IPS DF 19.7 (cell line): ENCODE measurements at places on chromosomes 4 and X.

DNA sequence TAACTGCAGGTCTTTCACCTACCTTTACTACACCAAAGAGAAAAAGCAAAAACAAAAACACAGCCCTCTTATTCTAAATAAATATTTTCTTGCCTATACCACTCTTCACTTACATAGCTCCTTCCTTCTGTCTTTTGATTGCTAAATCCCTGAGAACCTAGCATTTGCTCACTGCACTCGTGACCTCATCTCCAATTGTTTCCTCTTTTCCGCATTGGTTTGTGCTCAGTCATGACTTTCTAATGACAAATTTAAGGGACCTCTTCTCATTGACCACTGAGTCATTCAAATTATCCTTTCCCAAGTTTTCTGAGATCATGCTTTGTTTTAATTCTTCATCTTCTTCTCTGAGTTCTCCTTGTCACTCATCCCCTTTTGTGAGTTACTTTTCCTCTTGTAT, 1697.1 kb downstream of the STIM2 start:
- no peak for DNase-seq

- no peak for DNase-seq
These were observed 32.0 kb downstream of the LAS1L start for GRCh38 chrX:65502618-65503017.

GRCh38 chrX:119090627-119091026, 17.8 kb downstream of the CT47C1 start:
- no peak for DNase-seq

GRCh38 chr4:5211282-5211839, 160.1 kb downstream of the STK32B start:
- DNase-seq: no peak

DNA sequence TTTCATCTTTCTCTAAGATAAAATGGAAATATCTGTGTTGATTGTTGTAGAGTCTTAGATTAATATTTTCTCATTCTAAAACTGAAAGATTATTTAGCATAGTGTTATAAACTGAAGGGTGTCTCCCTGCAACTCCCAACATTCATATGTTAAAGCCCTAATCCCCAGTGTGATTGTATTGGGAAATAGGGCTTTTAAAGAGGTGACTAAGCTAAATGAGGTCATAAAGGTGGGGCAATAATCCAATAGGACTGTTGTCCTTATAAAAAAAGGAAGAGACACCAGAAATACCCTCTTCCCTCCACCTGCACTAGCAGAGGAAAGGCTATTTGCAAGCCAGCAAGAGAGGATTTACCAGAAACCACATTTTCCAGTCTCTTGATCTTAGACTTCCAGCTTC, 1626.4 kb downstream of the C4orf33 start:
- DNase-seq: peak; percentile 23

GRCh38 chrX:73266766-73267165, 52.1 kb upstream of the NAP1L2 start:
- no peak for DNase-seq

GRCh38 chr4:160353548-160353947, 1250.7 kb downstream of the RAPGEF2 start:
- no peak for DNase-seq

DNA sequence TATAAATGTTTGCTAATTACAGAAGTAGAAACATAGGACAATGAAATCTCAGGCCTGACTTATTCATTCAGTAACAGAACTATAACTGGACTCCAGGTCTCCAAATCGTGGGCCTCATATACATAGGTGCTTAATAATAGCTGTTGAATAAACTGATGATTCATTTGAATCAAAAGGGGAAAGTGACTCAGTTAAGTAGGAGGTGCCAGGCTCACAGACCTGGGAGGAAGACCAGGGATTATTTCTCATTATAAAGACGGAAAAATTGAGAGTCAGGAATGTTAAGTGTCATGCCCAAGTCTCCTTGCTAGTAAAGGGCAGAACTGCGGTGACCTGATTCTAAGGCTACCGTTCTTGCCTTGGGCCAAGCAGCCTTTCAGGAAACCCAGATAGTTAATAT, 131.5 kb downstream of the HS3ST1 start:
- no peak for DNase-seq

DNA sequence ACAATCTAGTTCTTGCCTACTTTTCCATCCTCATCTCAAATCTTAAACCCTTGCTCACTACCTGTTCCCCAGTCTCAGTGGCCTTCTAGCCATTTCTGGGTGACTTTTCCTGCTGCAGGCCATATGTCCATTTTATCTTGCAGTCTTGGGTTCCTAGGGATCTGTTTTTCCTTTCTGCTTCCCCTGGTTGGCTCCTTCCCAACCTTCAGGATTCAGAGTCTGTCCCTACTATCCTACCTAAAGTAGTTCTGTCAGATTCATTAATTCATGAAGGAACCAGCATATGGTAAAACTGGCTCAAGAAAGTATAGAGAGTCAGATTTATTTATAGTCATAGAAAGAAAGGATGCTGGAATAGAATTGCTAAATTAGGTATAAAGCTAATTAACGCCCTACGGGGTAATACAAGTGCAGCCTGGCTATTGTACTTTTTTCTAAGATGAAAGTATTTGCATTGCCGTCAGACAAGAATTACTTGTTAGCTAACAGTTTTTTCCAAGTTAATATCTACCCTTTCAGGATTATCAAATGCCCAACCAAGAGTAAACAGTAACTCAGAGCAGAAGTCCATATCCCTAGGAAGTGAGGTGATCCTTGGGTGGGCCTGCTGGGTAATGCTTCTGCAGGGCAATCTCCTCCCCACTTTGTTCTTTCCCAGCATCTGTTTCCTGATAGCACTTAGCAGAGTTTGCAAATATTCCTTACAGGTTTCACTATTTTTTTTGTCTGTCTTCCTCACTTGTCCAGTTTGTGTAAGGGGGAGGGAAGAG, 63.6 kb downstream of the REPS2 start:
- no peak for DNase-seq
